ENCODE measurements at places on chromosomes 12 and 14.

GRCh38 chr12:128052331-128052730, 214.6 kb upstream of the TMEM132C start:
- DNase-seq, result no peak

- no peak for DNase-seq
Observed at GRCh38 chr14:61365667-61366212, 44.4 kb downstream of the PRKCH start.

DNA sequence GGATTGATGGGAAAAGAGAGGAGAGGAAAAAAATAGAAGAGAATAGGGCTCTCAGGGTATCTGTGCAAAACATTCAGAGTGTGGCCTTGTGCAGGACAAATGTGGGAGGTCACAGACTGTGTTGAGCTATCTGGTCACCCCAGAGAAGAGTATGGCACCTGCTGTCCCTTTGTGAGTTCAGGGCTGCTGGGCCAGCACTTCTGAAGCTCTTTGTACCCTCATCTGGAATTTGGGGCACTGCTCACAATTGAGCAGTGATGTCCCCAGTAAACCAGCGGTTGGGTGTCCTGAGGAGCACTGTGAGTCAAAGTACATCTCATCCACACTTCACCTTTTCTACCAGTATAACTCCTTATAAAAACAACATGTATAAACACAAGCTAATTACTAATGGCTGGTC, 2.6 kb upstream of the KRT81 start:
- no peak for DNase-seq

DNA sequence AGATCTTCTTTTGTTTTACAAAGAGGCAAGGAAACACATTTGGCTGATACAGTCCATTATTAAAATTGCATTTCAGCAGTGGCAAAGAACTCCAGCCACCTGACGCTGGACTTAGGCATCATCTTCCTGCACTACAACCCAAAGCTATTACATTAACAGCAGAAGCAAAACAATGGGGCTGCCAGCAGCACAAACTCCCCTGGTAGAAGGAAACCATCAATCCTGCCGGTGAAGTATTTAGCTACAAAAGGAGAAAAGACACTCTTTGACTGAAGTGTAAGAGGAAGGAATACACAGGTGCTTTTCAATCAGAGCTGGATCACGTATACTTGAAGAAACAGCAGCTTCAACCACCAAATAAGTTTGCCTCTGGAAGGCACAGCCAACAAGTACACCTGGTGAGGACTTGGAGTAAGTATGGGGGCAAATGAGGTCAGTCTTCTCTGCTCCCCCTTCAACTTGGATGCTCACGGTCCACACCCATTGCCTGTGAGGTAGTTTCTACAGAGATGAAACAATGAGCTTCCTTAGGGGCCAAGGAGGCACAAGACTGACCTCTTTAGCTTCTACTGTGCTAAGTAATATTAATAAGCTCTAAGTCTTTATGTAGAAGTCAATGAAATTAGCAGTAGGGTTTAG, 125.9 kb upstream of the FOXN3 start:
- DNase-seq, result no peak

DNA sequence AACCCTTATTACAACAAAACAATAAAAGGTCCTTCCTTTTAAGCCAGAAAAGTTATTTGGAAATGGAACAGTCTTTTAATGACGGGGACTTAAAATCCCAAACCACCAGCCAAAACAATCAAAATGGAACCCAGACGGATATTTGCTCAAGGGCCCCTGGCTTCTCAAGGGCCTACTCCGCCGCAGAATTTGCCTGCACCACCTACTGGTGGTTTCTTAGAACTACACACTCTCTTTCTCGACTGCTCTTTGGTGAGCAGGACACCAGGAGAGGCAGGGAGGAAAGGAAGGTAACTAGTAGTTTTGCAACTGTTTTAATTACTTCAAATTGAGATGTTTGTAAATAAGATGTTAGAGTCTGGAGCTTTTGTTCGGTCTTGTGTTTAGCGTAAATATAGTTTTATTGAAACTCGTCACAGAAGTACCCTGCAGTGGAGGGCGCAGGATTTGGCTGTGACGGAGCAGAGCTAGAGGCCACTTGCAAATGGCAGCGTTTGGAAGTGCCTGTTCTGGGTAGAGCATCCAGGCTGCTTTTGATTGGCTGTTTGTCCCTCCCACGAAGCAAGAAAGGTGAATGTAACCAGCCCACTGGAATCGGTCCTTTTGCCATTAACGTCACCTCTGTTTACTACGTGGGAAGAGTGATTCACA, 238.5 kb downstream of the CACNA1C start:
- DNase-seq, result no peak

GRCh38 chr14:55136885-55137786, 8.1 kb downstream of the LGALS3 start:
- DNase-seq, result peak; percentile 92

- DNase-seq, result no peak
Observed at GRCh38 chr14:33792009-33792719, 158.7 kb downstream of the EGLN3 start.

GRCh38 chr14:93263416-93263815, 56.4 kb downstream of the UBR7 start:
- no peak for DNase-seq

GRCh38 chr12:43425361-43425760, 126.6 kb downstream of the ADAMTS20 start:
- no peak for DNase-seq

GRCh38 chr12:22480016-22480415, 64.3 kb downstream of the C2CD5 start:
- DNase-seq, result no peak

DNA sequence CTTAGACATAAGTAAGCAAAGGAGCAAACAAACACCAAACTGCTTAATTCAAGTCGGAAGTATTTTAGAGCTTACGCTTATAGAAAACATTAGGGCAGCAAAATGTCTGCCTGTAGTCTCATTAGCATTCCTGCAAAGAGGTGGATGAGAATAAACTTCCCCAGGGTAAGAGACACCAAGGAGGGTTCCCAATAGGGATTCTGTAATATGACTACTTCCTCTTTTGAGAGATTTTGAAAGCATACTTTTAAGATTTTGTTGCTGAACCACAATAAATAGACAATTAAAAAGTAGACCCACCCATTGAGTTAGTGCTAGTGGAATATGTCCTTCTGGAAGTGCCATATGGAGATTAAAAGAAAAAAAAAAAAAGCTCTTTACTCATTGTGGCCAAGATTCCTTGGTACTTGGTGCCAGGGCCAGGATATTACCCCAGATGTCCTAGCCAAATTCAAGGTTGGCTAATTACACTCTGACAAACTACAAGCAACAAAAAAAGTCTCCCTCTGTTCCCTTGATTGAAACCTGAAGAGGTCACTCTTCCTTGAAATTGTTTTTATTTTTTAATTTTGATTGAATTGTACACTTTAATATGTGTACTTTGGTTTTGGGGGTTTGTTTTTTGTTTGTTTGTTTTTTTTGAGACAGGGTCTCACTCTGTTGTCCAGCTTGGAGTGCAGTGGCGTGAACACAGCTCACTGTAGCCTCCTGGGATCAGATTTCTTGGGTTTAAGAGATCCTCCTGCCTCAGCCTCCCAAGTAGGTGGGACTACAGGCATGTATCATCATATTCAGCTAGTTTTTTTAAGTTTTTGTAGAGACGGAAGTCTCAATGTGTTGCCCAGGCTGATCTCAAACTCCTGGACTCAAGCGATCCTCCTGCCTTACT, 8.7 kb downstream of the CLIP1 start:
- DNase-seq, result no peak

DNA sequence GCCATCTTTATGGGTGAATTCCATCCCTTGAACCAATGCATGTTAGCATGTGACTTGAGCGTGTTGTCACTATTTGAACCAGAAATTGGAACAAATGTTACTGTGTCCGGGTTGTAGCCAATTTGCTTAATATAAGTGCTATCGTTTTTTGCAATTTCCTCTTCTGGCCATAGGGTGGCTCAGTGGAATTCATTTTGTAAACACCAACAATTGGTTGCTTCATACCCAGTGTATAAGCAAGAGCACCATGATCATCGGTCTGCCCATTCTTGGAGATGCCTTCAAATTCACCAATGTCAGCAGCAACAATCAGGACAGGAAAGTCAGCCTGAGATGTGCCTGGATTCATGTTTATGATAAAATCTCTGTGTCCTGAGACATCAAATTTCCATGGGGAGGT, 5.0 kb upstream of the NEDD1 start:
- DNase-seq, result no peak

DNA sequence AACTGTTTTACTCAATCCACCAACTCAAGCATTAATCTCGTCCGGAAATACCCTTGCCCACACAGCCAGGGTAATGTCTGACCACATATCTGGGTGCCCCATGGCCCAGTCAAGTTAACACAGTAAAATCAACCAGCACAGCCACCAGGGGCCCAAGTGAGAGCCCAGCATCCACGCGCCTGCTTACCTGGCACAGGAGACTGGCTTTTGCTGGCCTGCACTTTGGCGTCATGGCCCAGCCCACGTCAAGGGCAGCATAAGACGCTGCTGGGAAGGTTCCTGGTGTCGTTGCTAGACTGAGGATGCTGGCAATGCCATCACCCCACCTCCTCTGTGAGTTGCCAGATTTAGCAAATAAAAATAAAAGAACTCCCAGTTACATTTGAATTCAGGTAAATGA, 53.6 kb upstream of the BCL11B start:
- DNase-seq, result no peak

DNA sequence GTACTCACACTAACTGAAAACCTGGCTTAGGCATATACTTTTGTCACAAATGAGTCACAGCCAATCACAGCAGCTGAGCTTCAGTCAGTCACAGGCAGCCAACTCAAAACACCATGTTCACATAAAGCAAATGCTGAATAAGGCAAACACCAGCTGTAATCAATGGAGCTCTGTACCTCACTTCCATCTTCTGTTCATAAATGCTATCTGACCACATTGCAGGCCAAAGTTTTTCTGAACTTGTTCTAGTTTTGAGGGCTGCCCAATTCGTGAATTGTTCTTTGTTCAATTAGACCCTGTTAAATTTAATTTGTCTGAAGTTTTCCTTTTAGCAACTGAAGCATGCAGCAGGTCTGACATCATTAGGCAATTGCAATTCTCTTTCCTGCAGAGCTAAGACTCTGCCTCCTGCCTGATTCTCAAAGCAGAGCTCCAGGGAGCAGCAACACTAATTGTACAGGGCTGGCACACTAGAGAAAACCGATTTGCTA, 129.9 kb downstream of the WIF1 start:
- DNase-seq, result no peak

- no peak for DNase-seq
Observed at GRCh38 chr12:47302111-47302671, 222.4 kb upstream of the AMIGO2 start.

GRCh38 chr14:83170165-83170564, 1636.5 kb upstream of the SEL1L start:
- no peak for DNase-seq

DNA sequence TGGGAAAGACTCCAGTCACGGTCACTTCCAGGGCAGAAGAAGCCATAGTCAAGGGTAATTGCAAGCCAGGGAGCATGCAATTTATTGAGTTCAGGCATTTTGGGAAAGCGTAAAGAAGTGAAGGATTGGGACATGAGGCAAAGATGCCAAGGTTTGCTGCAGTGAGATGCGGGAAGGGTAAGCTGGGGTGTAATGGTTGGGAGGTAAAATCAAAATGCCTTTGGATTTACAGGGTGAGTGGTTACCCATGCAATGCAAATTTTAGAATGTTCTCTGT, 167.5 kb downstream of the BRMS1L start:
- DNase-seq, result no peak

- no peak for DNase-seq
Observed at GRCh38 chr12:130768120-130768519, 52.0 kb upstream of the RIMBP2 start.

DNA sequence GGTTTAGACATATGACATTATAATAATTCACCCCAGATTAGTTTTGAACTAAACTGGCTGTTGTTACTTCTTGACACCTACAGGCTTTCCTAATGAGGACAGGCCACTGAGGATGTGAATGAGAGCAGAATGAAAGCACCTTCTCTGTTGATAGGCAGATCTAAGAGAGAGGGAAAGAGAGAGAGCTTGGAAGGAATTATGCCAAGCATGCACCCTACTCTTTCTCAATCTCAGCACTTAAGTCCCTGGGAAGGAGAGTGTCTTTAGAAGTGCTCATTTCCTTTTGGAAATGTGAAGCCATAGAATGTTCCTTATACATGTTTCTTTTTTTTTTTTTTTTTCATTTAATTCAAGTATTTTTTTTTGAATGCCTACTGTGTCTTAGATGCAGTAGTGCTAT, 49.0 kb downstream of the TBC1D15 start:
- no peak for DNase-seq
